ENCODE measurements at places on chromosomes 16 and 17.

- DNase-seq: no peak
Measured at GRCh38 chr17:18896146-18896545, 38.2 kb downstream of the PRPSAP2 start.

DNA sequence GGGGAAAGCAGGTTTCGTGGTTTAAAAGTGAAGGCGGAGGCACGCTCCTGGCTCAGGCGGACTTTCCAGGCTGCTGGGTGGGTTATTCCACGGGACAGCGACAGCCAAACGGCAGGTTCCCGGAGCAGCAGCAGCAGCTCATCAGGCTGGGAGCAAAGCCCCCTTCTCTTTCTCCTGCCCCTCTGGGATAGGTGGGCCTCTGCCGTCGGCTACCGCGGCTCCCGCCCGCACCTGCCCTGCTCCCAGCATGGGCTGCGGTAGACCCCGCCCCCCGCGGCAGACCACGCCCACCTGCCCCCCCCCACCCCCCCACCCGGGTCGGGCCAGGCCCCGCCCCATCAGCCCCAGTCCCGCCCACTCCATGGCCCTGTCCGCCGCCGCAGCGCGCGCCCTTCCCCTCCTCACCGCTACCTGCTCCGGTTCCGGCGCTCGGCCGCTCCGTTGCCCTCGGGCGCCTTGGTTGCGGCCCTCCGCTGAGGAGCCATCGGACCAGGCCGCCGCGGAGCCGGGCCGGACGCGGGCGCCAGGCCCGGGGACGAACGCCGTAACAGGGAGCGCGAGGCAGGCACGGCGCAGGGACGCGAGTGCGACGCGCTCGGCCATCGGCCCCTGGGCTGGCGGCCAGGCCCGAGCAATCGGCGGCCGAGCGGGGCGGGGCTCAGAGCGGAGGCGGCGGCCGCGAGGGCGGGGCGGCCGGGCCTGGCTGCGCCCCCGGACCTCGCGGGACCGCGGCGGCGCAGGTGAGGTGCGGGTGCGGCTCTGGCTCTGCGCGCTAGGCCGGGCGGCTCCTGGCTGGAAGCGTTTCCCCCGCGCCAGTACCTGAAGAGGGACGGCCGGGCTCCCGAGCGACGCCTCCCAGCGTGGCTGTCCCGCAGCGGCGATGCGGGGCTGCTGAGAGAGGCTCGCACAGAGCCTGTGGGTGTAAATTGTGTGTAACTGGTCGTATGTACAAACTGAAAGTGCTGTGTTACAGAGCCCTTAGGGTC lies at the start of the genes HEXD and OGFOD3:
Gene HEXD, plus strand, starts transcription at position 347 of the 986 bp plus-strand sequence. CDS start 1,453 bp downstream, outside the sequence.
Gene OGFOD3, minus strand, starts transcription at position 586 of the 986 bp plus-strand sequence. Its CDS starts 101 bp downstream, at position 485.
- peak; percentile 93 for DNase-seq

GRCh38 chr17:49369089-49369488 lies 7.0 kb upstream of the ZNF652 start:
- DNase-seq: no peak

DNA sequence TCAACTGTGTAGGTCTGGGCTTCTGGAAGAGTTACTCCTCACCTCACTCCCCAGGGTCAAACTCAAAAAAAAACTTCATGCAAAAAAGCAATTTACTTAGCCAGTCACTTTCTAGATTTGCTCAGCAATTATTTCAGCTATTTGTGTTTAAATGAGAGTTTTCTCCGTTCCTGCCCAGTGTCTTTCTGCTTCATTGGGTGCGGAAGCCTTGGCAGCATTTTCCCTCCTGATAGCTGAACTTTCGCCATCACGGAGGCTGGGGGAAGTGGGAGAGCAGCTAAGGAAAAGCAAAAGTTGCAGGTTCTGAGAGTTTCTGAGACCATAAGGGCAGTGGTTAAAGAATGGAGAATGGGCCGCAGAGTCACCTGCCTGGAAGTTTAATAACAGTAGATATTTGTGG lies 287.1 kb upstream of the DYNLRB2 start:
- no peak for DNase-seq

DNA sequence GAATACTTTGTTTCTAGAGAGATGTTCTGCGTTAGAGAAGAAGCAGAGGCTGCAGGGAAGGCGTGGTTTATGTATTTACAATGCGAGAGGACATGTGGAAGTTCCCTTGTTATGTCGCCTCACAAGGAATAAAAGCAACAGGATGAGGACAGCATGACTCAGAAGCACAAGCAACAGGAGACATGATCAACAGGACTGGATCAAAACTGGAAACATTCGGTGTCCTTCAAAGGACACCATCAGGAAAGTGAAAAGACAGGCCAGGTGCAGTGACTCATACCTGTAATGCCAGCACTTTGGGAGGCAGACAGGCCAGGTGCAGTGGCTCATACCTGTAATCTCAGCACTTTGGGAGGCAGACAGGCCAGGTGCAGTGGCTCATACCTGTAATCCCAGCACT lies 52.6 kb downstream of the CCDC57 start:
- DNase-seq: no peak

GRCh38 chr16:66588981-66589713 lies 9.9 kb downstream of the CMTM2 start:
- no peak for DNase-seq

GRCh38 chr16:76343769-76344168 lies 66.6 kb downstream of the CNTNAP4 start:
- no peak for DNase-seq

GRCh38 chr17:57517273-57517631 lies 227.8 kb downstream of the CCDC182 start:
- no peak for DNase-seq

GRCh38 chr17:82685291-82685690 lies 13.2 kb downstream of the RAB40B start:
- no peak for DNase-seq

DNA sequence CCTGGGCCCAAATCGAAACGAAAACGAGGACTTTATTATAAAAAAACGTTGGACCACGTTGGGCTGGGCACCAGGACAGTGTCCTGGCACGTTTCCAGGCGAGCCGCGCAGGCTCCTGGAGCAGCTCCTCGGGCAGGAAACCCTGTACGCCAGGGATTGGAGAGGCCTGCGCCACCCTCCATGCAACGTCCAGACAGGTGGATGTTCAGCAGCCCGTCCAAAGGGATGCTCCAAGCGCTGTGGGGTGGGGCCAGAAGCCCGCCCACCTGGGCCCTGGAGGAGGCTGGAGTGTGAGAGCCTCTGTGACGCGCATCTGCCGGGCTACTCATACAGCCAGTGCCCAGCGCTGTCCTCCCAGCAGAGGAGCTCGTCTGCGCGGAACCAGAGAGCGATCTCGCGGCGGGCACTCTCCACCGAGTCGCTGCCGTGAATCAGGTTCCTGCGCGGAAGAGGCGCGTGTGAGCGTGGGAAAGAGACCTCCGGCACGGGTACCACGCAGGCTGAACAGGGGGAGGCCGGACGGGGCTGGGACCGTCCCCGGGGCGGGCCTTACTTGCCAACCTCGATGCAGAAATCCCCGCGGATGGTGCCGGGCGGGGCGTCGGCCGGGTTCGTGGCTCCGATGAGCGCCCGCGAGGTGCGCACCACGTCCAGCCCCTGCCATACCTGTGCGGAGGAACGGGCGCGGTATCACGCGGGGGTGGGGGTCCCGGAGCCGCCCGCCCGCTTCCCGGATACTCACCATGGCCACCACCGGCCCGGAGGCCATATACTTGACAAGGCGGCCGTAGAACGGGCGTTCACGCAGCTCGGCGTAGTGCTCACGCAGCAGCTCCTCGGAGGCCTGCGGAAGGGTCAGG lies 785 bp downstream of the NME3 start:
- peak; percentile 83 for DNase-seq

- DNase-seq: peak; percentile 81
Measured at GRCh38 chr17:1724869-1725641, 551 bp downstream of the WDR81 start.

- DNase-seq: no peak
Measured at GRCh38 chr16:82005027-82005830, 6.0 kb downstream of the SDR42E1 start.

DNA sequence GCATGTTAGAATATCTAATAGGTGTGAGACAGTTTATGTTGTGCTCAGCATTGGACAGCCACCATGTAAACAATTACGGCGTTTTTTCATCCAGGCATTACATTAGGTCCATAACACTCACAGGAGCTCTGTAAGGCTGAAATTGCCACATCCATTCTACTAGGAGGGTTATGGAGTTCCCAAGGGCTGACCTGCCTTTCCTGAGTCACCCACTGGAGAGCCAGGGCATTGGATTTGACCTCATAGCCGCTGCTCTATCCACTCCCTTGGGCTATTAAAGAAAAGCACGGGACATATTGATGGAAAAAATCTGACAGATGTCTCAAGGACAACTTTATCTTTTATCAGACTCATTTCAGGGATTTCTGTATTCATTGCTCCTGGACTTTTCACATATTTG lies 306.3 kb upstream of the HSBP1 start:
- no peak for DNase-seq

DNA sequence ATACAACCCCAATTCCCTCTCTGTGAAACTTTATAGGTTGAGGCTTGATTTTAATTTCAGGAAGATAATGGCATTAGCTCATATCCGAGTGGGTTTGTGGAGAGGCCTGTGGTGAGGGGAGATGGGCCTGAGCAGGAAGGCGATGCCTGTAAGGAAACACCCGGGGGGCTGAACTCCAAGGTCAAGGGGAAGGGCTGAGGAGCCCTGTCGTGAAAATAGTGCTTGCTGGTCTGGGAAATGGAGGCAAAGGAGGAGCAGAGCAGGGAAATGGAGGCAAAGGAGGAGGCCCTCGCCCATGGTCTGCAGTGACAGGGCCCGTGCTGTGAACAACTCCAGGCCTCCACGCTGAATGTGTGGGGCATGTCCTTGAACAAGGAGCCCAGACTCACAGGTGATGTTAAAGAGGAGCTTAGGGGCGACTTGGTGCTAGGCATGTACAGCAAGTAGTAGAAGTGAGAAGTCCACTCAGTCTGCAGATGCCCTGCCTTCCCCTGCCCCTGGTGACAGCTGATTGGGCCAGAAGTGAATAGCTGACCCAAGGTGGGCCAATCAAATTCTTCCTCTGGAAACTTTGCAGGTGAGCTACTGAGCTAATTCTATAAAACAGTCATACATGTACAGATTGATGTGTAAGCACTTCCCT lies 38.1 kb downstream of the MRPS23 start:
- DNase-seq: peak; percentile 54

GRCh38 chr17:69269131-69269998 lies 40.7 kb upstream of the ABCA10 start:
- no peak for DNase-seq

GRCh38 chr16:57576429-57576870 lies 34.0 kb downstream of the ADGRG5 start:
- DNase-seq: peak; percentile 85

DNA sequence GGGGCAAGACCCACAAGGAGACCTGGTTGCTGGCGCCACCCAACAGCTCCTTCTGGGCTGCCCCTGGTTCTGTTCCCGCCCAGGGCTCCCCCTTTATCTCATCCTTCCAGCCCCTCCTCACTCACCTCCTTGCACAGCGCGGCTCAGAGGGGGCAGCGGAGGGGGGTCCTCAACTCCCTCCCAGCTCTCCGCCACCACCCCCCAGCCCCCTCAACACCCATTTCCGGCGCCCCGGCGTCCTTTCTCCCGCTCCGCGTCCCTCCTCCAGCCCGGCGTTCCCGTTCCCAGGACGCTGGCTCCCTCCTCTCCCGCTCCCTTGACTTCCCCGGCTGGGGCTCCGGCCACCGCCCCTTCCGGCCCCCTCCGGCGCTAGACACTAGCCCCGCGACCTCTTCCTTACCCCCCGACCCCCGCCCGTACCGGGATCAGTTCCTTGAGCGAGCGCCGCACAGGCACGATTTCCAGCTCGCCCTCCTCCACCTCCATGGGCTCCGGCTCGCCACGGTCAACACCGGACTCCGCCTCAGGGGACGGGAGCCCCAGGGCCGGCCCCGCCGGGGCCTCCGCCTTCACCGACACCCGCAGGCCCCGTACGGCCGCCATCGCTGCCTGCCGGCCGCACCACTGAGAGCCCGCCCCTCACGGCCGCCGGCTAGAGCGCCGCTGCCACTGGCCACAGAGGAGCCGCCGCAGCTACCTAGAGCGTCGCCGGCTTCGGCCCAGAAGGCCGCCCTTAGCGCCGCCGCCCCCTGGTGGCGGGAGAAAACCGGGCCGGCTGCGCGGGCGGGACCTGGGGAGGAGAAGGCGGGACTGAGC lies at the start of gene NCBP3:
Gene NCBP3, minus strand, starts transcription at position 626 of the 816 bp plus-strand sequence. Its CDS starts 23 bp downstream, at position 603.
- DNase-seq: peak; percentile 96

DNA sequence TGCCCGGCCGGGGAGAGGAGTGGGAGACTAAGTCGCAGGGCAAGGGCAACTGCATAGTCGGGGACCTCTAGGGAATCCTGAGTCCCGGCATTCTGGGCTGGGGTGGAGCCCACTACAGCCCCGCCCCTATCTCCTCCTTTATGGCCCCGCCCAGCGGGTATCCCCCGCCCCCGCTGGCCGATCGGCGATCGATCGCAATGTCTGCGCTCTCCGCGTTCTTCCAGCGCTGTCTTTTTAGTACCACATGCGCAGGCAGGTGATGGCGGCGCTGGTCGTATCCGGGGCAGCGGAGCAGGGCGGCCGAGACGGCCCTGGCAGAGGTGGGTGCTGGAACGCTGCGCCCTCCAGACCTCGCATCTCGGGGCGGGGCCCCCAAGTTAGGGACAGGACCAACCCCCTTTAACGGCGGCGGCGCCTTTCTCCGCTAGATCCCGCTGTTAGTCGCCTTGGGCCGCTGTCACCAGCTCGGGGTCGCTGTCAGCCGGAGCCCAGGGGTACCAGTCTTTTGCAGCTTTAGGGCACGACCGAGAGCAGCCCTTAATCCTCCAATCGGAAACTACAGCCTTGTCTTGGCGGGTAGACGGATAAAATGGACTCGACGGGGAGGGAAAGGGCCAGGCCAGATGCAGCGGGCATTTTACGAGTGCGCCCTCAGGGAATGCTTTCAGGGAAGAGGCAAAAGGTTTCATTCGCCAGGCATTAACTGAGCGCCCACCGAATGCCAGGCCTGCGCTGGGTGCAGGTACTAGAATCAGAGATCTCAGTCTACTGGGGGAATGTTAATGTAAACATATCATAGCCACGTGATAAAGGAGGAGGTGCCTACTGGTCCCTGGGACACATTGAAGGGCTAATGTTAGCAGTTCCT lies at the start of gene DPH1:
Gene DPH1, plus strand, starts transcription at position 243 of the 868 bp plus-strand sequence. Its CDS starts 17 bp downstream, at position 260.
- peak; percentile 95 for DNase-seq

- peak; percentile 66 for DNase-seq
Measured at GRCh38 chr17:14845591-14846281, 419.4 kb downstream of the PMP22 start.

DNA sequence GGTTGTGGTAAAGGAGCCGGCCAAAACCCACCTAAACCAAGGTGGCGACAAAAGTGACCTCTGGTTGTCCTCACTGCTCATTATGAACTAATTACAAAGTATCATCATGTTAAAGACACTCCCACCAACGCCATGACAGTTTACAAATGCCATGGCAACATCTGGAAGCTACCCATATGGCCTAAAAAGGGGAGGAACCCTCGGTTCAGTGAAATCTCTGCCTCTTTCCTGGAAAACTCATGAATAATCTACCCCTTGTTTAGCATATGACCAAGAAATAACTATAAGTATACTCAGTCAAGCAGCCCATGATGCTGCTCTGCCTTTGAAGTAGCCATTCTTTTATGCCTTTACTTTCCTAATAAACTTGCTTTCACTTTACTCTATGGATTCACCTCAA lies 72.2 kb downstream of the CYLD start:
- no peak for DNase-seq

Measured in islet precursor cell (in vitro differentiated cells).